Aortic smooth muscle cell (primary cell): ENCODE measurements at places on chromosomes 3 and 15. TPM values are rescaled to one million over a fixed set of nuclear protein-coding genes. Genes with fewer than 3 reads are reported as not detected.

NEK10 gene
- 26.4 and 36.9 TPM in 2 replicates for total RNA-seq

CMTM8 gene
- 0.53 and 0.56 TPM in 2 replicates for total RNA-seq

SAXO2 gene
- total RNA-seq: 0.66 and 0.75 TPM in 2 replicates

SPATA12 gene
- under 0.01 and 0.06 TPM in 2 replicates for total RNA-seq

GRK7 gene
- not detected in 2 replicates for total RNA-seq

LDHAL6B gene
- not detected in 2 replicates for total RNA-seq

DENND6A gene
- total RNA-seq: 17.1 and 19.6 TPM in 2 replicates

CD86 gene
- under 0.01 TPM in 1 of 2 replicates, not detected in the other for total RNA-seq

GP9 gene
- not detected in 2 replicates for total RNA-seq

SYNPR gene
- total RNA-seq: not detected in 2 replicates

TLNRD1 gene
- 3.9 and 4.6 TPM in 2 replicates for total RNA-seq

SUSD5 gene
- total RNA-seq: 4.8 and 6.1 TPM in 2 replicates

ERICH6 gene
- total RNA-seq: 0.06 and 0.13 TPM in 2 replicates

NR2E3 gene
- total RNA-seq: 0.06 and 0.13 TPM in 2 replicates

ACKR2 gene
- 0.06 and 0.26 TPM in 2 replicates for total RNA-seq

FETUB gene
- not detected in 2 replicates for total RNA-seq

WDR93 gene
- total RNA-seq: under 0.01 and 0.06 TPM in 2 replicates

TMEM40 gene
- total RNA-seq: not detected in 2 replicates

ST8SIA2 gene
- not detected in 2 replicates for total RNA-seq

AGTR1 gene
- total RNA-seq: 0.37 and 0.40 TPM in 2 replicates

CEP19 gene
- 3.3 and 3.7 TPM in 2 replicates for total RNA-seq

IL17RB gene
- total RNA-seq: not detected in 2 replicates

PLCD1 gene
- 54.6 and 64.2 TPM in 2 replicates for total RNA-seq

GPR62 gene
- under 0.01 TPM in 1 of 2 replicates, not detected in the other for total RNA-seq

MBD4 gene
- 15.7 and 18.3 TPM in 2 replicates for total RNA-seq

TMEM212 gene
- not detected in 2 replicates for total RNA-seq

BLM gene
- total RNA-seq: 3.3 and 5.3 TPM in 2 replicates

TNFAIP8L3 gene
- 4.1 and 7.5 TPM in 2 replicates for total RNA-seq

SAMMSON gene
- total RNA-seq: not detected in 2 replicates

CCDC54 gene
- total RNA-seq: not detected in 2 replicates

P2RY1 gene
- 1.2 and 1.7 TPM in 2 replicates for total RNA-seq

FBXL22 gene
- total RNA-seq: 0.50 and 0.66 TPM in 2 replicates

HPS3 gene
- 25.9 and 28.7 TPM in 2 replicates for total RNA-seq

DLG1 gene
- 34.7 and 40.5 TPM in 2 replicates for total RNA-seq

DUOXA2 gene
- total RNA-seq: not detected in 2 replicates

TMEM266 gene
- total RNA-seq: 0.06 and 0.13 TPM in 2 replicates

STAB1 gene
- 2.5 and 6.5 TPM in 2 replicates for total RNA-seq

GOLGA6A gene
- total RNA-seq: not detected in 2 replicates
